ENCODE measurements at places on chromosomes 2 and 18.

- no peak for DNase-seq
Measured at GRCh38 chr18:42290318-42291307, 335.6 kb downstream of the PIK3C3 start.

DNA sequence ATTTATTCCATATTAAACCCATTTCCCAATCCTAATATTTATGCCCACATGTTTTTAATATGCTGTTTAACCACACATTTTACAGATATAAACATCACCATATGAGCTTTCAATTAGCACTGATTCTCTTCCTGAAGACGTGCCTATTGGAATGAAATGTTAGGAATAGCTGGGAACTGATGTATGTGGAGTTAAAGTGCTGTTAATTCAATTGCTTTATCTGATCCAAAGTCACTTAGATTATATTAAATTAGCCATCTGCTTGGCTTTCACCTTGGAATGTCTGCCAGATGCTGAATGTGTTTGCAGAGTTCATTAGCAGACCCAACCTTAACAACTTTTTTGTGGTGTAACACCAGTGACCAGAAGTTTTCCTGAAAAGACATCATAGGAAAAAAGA lies 942.9 kb upstream of the KLHL29 start:
- DNase-seq, result no peak

DNA sequence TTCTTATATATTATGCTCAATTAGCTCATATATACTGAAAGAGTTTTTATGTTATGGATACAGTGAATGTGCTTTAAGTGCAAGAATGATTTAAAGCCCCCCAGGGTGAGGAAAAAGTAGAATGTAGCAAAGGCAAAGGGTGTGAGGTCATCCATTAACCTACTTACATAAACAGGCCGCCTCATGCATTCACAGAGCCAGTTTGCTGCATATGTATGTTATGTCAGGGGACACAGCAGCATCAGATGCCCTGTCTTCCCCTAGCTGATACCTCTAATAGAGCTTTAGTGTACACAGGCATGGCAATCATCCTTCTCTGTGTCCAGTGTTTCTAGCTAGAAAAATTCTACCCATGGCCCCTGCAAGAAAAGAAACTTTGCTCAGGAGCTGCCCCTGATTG lies 187.8 kb upstream of the FSHR start:
- DNase-seq, result no peak

- DNase-seq, result no peak
Measured at GRCh38 chr2:138496096-138496651, 5.4 kb upstream of the SPOPL start.

DNA sequence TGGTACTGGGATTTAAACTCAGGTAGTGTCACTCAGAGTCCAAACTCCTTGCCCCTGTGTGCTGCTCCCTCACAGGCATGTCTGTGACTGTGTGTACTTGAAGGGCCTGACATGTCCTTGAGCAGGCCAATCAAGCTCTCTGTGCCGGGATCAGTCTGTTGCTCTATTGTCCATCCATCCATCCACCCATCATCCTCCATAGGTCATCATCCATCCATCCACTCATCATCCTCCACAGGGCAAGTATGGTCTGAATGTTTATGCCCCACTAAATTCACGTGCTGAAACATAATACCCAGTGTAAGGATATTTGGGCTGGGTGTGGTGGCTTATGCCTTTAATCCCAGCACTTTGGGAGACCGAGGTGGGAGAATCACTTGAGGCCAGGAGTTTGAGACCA lies 24.5 kb upstream of the NEB start:
- no peak for DNase-seq

DNA sequence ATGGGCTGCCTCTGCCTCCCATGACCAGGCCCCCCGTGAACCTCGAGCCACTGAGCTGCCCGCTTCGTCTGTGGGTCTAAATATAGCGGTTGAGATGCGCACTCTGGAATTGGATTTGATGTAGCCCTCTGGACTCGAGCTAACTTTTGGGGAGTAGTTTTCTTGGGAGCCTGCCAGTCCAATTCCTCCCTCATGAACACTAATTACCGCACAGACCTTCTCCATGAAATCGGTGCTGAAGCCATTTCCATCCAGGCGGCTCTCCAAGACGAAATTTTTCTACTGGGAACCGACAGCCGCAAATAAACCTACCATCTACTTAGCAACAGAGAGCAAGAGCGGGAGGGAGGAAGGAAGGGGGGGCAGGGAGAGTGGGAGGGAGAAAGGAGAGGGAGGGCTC lies 63.6 kb downstream of the CELF4 start:
- DNase-seq, result no peak

GRCh38 chr2:171553236-171553635 lies 31.0 kb downstream of the CYBRD1 start:
- DNase-seq, result no peak

GRCh38 chr2:189848276-189848675 lies 64.0 kb downstream of the PMS1 start:
- no peak for DNase-seq

- no peak for DNase-seq
Measured at GRCh38 chr2:234469972-234470371, 26.9 kb downstream of the ARL4C start.

DNA sequence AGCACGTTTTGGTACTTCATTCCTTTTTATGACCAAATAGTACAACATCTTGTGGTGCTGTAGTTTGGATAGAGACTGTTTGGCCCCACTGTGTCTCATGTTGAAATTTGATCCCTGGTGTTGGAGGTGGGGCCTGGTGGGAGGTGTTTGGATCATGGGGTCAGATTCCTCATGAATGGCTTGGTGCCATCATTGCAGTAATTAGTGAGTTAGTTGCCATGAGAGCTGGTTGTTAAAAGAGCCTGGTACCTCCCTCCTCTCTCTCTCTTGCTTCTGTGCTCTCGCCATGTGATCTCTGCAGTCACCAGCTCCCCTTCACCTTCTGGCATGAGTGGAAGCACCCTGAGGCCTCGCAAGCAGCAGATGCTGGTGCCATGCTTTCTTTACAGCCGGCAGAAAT lies 50.9 kb downstream of the NCAPH start:
- DNase-seq, result no peak

DNA sequence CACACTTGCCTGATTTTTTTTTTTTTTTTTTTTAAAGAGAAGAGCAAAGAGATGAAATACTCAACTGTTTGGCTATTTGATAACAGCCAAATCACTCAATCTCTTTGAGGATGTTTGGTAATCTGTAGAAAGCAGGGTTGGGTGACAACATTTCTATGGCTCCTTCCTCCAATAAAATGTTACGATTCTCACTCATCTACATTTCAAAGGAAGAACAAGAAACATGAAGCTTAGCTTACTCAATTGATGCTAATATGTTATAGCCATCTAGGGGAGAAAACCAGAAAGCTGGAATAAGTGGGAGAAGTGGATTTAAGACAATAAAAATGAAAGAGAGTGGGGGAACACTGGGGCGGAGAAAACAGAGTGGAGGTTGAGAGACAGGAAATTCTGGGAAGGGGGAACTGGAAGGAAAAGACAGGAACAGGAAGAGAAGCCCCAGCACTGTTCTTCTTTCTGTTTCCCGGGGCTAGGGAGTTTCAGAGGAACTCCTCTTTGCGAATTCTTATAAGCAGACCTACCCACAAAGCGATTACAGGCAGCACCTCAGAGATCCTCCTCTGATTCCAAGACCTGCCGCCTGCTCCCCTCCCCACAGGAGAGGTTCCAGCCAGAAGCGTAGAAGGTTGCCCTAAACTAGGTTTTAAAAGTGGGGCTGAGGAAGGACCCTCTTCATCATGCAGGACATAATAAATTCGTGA lies 13.3 kb downstream of the ST3GAL5 start:
- DNase-seq, result no peak

DNA sequence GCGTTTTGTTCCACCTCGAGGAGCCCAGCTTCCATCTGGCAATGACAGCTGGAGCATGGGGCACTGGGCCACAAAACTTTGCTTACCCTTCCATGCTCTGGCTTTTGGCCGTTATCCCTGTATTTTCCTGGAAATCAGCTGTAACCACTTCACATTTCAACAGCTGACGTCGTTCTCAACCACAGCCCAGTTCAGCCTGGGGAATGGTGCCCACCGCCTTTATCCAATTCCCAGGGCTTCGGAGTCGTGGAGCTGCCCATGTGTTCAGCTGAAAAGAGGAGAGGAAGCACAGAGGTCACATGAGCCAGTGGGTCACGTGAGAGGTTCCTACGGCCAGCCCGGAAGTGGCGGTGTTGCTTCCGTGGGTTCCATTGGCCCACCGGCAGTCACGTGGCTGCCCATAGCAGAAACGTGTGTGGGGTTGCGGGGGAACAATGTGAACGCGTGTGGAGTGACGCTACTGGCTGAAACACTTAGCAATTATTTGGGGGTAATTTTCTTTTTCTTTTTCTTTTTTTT lies 16.7 kb upstream of the EDAR start:
- DNase-seq, result no peak

GRCh38 chr2:202387608-202388342 lies 11.6 kb downstream of the BMPR2 start:
- no peak for DNase-seq

DNA sequence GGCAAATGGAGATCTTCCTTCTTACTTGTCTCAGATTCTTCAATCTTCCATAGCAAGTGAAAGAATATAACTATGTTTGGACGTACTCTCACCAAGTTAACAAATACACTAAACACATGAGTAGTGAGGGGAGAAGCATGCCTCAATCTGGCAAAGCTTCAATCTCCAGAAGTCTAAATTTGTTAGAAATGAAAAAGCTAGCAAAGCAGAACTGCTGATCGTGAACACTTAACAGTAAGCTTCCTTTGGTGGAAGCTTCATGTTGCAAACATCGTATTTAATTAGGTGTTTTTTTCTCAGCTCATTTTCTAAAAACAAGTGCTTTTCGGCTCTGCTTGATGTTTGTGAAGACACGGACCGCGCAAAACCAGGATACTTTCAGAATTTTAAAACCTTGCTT lies 12.7 kb upstream of the SCN1A start:
- DNase-seq, result no peak

- DNase-seq, result no peak
Measured at GRCh38 chr2:232342635-232343565, 35.7 kb upstream of the ALPP start.

- DNase-seq, result no peak
Measured at GRCh38 chr2:5618271-5618670, 73.9 kb upstream of the SOX11 start.

DNA sequence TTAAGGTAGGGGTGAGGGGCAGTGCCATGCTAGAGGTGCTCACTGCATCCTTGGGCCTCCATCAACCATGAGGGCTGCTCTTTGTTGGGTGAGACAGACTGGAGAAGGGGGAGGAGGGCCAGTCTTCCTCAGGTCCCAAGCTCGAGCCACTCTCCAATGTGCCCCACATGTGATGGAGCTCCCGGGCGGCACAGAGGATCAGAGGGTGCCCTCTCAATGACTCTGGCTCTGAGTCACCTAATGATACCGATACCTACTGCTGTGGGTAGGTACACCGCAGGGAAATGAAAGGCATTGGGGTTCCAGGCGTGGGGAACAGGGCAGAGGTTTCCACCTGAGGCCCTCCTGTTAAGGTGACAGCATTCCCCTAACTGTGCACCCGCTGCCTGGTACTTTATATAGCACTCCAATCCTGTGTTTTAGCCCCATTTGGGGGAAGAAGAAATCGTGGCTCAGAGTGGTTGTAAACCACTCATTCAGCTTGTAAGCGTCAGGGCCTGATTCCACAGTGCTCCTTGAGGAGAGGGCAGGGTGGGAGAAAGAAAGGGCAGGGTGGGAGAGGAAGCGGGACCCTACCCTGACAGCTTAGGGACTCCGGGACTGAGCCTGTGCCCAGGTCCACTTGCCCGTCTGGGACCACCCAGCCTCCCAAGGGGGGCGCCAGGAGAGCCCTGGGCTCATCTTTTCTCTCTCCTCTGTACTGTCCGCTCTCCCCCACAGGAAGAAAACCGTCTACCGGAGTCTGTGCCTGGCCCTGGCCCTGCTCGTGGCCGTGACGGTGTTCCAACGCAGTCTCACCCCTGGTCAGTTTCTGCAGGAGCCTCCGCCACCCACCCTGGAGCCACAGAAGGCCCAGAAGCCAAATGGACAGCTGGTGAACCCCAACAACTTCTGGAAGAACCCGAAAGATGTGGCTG lies 1.8 kb downstream of the B3GNT7 start:
- no peak for DNase-seq
